ENCODE measurements at places on chromosomes 3 and 15. TPM values are rescaled to one million over a fixed set of nuclear protein-coding genes. Genes with fewer than 3 reads are reported as not detected.

- no peak for DNase-seq
These were observed 12.7 kb upstream of the LXN start for GRCh38 chr3:158685159-158685558.

Gene OIP5
- total RNA-seq: 1.5 TPM

DNA sequence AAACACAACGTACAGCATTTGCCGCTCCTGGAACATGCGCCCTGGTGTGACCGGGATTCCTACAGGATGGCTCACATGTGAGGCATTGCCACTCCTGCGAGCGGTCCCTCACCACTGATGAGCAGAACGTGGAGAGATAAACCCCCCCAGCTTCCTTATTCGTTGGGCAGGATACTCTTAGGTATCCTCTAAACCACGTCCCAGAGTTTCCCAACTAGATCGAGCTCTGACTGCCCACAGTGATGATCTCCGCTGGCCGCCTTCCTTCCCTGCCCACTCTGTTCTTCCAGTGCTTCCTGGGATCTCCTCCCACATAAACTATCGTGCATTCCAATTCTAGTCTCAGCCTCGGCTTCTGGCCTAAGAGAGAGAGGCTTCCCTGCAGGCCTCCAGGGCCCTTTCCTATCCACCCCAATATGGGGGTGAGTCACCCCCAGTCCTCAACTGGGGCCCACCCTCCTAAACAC lies 91.8 kb downstream of the TOP2B start:
- DNase-seq: no peak

GRCh38 chr3:112000367-112000771 lies 1.6 kb downstream of the TAGLN3 start:
- DNase-seq: no peak

DNA sequence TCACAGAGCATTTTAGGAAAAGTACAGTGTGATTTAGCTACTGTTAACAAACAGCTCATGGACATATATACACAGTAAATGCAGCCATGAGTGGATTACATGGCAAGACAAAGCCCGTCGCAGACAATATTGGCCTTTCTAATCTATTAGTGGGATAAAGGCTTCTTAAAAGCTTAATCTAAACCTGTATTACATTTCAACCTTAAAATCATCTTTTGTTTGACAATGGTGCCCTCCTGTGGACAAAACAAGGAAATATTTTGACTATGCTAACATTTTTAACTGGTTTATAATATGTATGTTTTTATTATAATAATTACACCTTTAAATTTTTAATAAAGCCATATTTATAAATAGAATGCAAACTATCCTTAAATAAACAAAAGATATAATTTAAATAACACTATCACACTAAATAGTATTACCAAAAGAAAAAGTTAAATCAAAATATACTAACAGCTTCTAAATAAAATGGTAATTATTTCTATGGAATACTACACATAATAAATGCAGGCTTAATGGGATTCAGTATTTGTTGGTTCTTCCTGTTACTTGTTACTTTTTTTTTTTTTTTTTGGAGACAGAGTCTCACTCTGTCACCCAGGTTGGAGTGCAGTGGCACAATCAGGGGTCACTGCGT lies 38.6 kb downstream of the TAFA4 start:
- DNase-seq: no peak

GRCh38 chr3:98453827-98454226 lies 9.2 kb upstream of the OR5K1 start:
- DNase-seq: no peak

- DNase-seq: no peak
These were observed 62.4 kb downstream of the ADAMTS9 start for GRCh38 chr3:64625381-64625780.

Gene SLC2A2
- not detected for total RNA-seq

DNA sequence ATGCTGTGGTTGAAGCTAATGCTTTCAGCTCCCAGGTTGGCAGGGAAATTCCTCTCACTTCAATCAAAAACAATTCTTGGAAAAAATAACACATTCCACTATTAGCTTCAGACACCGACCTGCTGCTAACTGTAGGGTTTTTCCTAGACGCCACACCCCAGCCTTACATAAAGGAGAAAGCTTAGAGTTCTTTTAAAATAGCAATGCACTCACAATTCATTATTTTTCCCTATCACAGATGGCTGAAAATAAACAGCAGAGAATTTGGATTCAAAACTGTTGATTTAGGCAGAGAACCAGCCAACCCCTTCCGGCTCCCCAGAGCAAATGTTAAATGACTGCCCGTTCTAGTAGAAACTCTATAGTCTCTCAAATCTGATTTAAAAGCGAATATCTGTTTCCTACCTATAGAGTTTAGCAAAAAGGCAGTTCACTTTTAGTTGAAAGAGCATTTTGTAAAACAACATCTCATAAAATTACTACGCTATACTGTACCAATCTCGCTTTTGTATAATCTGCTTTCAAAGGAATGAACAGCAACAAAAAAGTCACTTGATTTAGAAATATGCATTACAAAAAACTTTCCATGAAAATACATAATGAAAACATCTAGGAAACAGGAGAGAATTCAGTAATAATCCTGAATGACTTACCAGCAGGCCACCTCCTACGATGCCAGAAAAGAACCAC lies 586 bp downstream of the TM4SF1 start:
- DNase-seq: no peak

DNA sequence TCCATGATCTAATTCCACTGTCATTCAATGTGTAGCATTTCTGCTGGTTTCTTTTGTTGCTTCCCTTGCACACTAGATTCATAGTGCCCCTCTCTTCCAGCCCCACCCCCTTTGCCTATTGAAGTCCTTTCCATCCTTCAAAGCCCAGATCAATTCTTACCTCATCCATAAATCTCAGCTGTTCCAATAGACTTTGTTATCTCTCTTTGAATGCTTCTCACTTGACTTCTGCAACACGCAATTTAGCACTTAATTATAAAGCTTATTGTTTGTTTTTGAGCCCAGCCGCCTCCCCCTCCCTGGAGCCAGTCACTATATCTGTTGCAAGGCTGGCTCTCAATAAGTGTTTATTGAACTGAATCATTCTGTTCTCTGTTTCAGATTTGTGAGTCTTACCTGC lies 174.6 kb upstream of the TBL1XR1 start:
- no peak for DNase-seq

Gene RTP1
- total RNA-seq: not detected

DNA sequence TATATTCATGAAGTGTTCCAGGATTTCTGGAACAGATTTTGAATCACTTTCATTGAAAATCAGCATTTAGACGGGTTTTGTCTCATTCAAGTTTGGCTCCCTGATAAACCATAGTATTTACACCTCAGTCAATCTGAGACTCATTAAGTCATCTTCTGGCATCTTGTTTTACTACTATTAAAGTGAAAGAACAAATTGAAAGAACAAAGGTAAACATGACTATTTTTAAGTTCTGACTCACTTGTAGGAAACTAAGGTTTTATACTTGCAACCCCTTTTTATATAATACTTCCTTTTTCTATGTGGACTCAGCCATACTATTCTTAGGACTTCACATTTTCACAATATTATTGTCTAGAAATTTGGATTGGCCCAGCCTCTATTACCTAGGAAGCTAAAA lies 854.4 kb downstream of the SQOR start:
- no peak for DNase-seq

DNA sequence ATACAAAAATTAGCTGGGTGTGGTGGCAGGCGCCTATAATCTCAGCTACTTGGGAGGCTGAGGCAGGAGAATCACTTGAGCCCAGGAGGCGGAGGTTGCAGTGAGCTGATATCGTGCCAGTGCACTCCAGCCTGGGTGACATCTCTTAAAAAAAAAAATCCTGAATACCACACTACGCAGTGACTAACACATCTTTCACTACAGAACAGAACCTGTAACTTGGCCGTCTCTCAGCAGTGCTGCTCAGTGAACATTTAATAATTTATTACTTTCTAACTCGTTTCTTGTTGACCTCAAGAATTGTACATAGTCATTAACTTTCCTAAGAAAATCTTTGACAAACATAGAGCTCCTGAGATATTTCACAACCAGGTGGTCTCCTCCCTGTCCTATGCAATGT lies 3.8 kb downstream of the GREM1 start:
- no peak for DNase-seq

GRCh38 chr3:73502609-73503583 lies 121.8 kb downstream of the PDZRN3 start:
- DNase-seq: peak; percentile 47

GRCh38 chr15:101510212-101511197 lies 21.0 kb upstream of the PCSK6 start:
- no peak for DNase-seq

- DNase-seq: no peak
These were observed 34.9 kb upstream of the LIMD1 start for GRCh38 chr3:45559560-45560118.

Gene HIGD2B
- not detected for total RNA-seq

DNA sequence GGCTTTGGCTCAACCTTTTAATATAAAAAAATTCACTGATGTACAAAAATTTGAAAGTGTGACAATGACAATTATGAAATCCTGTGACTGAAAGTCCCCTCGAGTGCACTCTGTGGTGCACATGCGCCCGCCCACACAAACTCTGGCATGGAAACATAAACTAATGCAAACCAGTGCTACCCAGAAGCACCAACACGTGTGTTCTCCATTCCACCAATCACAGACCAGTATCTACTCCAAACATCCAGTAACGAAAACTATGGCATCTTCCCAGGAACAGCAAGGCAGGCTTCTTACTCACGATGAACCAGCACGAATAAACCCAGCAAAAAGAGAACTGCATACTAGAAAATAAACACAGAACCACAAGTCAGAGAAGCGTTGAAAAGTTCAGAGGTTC lies 11.7 kb upstream of the NMB start:
- DNase-seq: no peak

DNA sequence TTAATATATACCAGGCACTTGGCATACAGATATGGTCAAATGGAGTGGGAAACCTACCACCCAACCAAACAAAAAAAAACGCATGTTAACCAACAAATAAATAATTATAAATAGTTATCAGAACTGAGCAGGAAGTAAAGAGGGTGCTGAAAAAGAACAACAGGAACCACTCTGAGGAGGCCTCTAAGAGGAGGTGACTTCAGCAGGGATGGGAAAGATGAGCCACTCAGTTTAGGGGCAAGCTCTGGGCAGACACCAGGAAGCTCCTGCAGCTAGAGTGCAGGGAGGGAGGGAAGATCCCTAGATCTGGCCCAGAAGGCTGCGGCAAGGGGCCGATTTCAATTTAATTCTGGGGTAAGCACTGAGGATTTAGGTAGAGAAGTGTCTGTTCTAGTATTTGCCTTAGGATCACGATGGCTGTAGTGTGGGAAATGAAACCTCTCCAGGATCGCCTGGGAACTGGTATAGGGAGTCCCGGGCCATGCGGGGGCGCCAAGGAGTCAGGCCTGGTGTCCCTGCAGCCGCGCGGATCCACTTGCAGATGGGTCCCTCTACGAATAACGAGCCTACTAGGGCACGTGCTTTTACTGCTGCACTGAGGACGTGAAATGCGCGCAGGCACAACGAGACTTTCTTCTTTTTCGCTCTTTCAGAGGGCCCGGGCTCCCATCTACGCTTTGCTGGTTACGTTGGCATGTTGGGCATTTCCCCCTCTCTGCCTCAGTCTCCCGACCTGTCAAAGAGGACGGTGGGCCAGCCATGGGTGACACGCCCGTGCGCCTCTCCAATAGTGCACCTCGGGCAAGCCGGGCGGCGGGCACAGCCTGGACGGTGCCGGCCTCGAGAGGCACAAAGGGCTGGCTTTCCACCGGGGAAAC lies 1.5 kb upstream of the LIMD1 start:
- DNase-seq: peak; percentile 92

GRCh38 chr3:149942409-149942808 lies 28.3 kb downstream of the PFN2 start:
- no peak for DNase-seq

Gene HRG
- total RNA-seq: 0.10 TPM

Gene DPPA2
- total RNA-seq: not detected

- no peak for DNase-seq
These were observed 20.5 kb upstream of the TGM5 start for GRCh38 chr15:43287254-43287653.

Gene WNT5A
- total RNA-seq: 16.1 TPM

- DNase-seq: no peak
These were observed 21.8 kb downstream of the WDR53 start for GRCh38 chr3:196546537-196546936.

DNA sequence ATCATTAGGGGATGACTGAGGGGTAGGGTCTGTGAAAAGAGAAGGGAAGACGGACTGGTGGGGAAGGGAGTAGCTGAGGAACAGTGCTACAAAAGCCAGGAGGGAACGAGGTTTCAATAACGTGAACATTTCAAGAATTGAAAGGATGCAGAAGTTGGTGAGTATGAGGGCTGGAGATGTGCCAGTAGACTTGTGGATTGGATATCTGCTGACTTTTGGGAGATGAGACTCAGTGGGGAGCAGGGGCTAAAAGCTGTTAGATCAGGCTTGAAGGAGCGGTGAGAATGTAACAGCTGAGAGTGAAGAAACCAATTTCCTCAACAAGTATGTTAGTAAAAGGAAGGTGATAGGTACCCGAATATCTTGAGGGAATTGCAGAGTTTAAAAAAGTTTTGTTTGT lies 65.2 kb downstream of the GTPBP8 start:
- DNase-seq: no peak

GRCh38 chr3:3689601-3690375 lies 109.4 kb upstream of the LRRN1 start:
- DNase-seq: no peak

DNA sequence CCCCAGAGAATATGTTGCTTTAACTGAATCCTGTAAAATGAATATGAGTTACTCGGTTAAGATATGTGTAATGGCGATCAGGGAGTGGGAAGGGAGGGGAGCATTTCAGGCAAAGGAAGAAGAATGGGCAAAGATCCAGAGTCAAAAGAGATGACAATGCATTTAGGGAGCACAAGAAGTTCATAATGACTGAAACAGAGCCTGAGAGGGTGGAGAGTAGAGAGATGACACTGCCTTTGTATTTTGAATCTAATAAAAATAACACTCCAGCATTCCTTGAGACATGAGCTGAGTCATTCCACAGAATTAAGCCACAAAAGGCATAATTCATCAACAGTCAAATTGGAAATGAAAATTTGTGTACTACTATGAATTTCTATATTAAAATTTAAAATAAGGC lies 105.3 kb upstream of the PEX5L start:
- DNase-seq: no peak

DNA sequence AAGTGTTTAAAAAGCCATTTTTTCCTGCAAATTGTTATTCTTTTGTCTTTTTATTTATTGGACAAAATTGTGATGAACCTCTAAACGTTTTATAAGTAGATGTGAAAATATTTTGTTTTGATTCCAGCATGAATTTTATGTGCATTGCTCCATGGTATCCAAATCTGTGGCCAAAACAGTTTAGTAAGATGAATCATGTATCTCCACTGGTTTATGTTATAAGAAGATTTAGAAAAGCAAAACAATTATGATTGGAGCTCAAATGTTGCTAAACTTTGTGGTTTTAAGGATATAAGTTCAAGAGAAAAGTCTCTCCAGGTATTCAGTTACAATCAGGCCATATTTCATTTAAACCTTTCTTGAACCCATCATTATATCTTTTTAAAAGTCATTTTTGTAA lies 80.9 kb downstream of the NECTIN3 start:
- DNase-seq: no peak

All from lower leg skin (tissue), 4 donors.